ENCODE measurements at places on chromosomes 1 and 21.

- DNase-seq = no peak
These were observed 16.3 kb downstream of the AGPAT3 start for GRCh38 chr21:43881283-43881682.

- DNase-seq = no peak
These were observed 8.7 kb upstream of the ZNF691 start for GRCh38 chr1:42837709-42838108.

- DNase-seq = no peak
These were observed 709.8 kb downstream of the LTN1 start for GRCh38 chr21:28282833-28283232.

- no peak for DNase-seq
These were observed 417.3 kb downstream of the USH2A start for GRCh38 chr1:216005916-216006315.

DNA sequence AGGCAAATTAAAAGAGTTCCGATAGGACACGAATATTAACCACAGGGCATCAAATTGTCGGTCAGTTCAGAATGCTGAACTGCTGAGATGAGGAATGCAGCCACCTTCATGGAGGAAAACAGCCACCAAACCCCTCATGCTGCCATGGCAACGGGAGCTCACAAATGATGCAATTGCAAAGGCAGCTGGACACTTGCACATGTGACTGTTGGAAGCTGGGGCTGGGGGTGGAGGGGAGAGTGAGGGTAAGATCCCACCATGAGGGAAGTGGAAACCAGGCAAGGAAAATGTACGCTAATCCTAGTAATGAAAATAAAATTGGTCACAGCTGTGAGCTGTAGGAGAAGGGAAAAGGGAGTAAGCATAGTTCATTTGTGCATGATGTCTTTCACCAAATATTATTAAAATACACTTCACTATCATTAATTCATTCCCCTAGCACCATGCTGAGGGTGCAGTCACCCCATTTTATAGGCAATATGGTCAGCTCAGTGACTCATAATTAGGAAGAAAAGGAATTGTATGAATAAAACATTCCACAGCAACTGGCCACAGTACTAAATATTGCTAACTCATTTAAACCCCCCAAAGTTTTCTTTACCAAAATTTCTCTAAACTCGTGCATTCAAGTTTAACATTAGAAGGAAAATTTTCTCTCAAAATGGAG is 15.3 kb downstream of the BECN2 start:
- DNase-seq = no peak

DNA sequence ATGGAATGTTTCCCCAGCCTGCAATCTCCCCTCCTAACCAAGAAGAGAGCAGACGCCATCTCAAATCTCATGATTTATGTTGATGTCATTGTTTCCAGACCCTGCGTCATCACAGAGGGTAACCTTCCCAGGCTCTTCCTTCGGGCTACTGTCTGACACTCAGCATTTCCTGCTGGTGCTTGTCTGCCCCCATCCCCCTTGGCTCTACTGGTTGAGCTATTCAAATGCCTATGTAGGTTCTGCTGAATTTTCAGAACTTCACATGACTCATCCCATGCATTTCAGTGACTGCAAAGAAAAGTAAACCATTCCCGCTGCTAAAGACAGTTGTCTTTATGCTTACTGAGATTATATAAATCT is 24.8 kb upstream of the ITPKB start:
- DNase-seq = peak; percentile 18

DNA sequence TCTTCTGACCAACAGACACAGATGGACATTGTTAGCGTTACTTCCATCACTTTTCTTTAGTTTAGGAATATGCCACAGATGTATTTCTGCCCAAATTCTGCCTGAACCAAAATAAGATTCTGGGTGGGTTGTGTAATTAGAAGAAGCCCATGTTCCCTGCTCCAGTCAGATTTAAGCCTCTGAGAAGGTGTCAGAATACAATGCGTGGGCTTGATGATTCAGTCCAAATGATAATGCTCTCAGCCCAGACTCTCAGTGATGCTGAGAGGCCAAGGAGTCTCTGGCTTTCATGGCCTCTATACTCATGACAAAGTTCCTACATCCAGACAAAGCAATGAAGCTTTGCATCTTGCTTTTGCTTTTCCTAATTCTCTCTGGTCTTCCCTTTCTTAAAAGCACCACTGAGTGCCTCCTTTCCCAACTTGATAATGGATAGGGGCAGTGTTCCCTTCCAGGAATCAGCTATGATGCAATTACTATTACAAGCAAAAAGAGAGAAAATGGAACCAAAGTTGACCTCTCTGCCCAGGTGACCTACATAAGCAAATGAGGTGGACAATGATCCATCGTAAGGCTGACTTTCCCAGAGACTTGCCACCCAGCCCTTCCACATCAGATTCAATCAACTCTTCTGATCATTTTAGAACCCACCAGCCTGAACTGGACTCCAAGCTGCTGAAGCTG is 8.8 kb downstream of the SEC16B start:
- DNase-seq = no peak

DNA sequence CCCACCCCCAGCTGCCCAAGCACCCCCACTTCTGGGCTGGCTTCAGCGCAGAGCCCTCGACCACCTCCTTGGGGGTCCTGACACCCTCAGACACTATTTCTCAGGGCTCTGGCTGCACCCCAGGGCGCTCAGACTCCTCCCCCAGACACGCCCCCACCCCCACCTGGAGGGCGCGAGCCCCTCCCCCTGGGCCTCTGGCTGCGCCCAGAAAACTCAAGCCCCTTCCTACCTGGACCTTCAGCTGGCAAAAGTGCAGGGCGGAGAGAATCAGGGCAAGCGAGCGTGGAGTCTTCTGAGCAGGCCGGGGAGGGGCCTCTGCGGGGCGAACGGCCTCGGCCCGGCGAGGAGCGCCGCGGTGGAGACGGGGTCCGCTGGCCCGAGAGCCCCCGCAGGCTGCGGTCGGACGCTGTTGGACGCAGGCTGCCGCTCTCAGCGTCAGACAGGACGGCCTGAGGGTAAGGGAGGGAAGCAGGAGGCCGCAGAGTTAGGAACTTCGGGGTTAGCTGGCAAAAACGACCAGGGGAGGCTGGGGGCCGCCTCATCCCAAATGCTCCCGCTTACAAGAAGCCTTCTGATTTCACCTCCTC is 17.4 kb upstream of the NBPF1 start:
- DNase-seq = no peak

DNA sequence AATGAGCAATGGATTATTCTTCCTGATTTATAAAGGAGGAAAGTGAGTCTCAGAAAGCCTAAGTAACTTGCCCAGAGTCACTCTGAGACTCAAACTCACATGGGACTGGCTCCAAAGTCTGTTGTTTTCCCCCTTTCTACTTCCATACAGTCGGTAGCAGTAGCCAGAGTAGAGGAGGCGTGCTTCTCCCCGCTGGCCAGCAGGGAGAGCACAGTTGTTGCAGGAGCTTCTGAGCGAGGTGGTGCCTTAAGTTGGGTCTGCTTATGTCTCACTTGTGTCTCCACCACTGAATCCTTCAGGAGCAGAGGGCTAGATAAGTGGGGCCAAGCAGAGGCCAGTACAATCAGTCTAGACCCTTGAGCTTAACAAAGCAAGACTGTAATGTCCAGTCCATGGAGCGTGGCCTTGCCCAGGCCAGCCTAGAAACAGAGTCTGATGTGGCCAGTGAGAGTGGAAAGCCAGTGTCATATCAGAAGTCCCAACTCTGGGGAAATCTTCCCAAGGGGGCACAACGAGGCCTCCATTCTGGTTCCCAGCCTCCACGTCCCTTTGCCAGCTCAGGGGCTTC is 181.9 kb downstream of the ZSCAN20 start:
- peak; percentile 21 for DNase-seq

DNA sequence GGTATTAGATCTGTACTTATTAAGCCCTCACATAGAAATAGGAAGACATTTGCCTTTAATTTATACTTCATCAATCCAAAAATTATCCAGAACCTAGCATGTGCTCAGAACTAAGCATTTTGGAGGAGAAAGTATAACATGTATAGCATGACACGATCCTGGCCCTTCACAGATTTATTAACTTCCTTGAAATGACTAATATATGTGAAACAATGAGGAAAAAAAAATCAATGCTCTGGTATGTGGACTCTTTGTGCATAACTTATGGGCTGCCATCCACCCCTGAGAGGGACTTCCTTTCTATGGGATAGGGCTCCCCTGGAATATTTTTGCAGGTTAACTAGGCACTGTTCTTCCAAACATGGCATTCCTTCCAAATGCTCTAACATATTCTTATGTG is 36.6 kb downstream of the CCDC185 start:
- no peak for DNase-seq

DNA sequence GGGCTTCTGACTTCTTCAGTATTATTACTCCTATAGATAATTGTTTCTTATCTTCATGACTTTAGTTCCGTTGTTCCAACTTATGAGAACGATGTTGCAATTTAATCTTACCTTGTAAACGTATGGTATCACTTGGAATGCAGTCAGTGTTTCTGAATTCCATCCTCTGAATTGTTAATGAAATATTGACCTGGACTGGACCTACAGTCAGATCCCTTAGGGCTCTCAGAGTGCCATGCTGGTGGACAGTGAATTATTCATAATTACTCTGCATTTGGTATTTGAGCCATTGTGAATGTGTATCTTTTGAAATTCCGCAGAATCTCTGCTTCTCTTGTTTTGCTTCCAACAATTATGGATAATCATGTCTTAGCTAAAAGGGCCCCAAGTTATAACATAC is 72.3 kb downstream of the PRDM2 start:
- DNase-seq = no peak

DNA sequence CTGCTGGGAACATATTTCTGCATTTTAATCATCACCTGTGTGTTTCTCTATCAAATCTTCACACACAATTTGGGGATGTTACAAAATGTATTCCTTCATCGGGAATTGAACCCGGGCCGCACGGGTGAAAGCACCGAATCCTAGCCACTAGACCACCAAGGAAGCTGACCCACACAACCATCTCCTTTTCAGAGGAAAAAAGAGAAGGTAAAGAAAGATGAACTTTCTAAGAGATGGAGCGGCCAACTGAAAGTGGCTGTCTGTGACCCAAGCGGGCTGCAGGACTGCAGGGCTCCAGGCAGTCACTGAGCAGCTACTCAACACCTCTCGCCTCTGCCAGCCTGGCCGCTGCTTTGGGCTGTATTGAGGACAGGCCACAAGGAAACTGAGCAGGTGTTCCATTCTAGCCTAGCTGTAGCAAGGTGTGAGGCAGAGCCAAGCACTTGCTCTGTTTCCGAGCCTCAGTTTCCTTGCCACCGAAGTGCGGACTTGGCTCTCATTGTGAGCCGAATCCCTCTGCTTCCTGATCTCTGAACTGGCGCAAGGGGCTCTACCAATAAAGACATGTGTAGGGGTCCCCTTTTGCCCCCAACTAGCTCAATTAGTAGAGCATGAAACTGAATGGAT is 156.9 kb upstream of the NBPF11 start:
- DNase-seq = no peak

- no peak for DNase-seq
These were observed 472.1 kb downstream of the PTPRU start for GRCh38 chr1:29708381-29708780.

DNA sequence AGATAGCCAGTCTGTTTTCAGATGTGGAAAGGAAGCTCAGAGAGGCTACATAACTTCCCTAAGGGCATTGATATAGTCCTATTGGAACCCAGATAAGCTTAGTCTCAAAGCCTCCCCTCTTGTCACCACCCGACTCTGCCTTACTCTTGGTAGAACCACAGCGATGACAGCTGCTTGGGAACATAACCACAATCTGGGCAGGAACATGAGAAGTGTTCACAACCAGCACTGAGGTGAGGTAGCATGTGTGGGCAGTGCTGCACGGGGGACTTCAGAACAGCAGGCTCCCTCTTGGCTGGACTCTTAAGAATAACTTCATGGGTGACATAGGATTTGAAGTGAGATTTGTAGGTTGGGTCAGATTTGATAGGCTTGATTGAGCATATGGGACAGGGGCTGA is 9.3 kb upstream of the S100A10 start:
- DNase-seq = no peak

DNA sequence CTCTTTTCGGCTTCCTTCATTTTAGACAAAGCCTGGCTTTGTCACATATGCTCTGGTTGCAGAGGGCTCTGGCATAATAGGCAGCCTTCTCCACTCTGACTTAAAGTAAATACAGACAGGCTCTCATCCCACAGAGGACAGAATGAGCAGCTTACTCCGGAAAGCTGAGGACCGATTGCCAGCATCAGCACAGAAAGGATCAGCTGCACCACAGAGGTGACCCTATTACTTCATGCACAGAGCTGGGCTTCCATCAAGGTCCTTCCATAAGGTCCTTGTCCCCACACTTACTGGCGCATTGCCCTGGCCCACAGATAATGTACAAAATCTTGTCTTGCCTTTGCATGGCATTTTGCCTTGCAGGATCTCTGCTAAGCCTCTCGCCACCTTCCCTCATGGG is 67.6 kb downstream of the SEC16B start:
- no peak for DNase-seq

- DNase-seq = peak; percentile 11
These were observed 12.9 kb downstream of the DESI2 start for GRCh38 chr1:244665771-244666217.

- no peak for DNase-seq
These were observed 23.5 kb upstream of the C1QA start for GRCh38 chr1:22612671-22613571.

GRCh38 chr1:38029081-38029681 is 16.6 kb downstream of the UTP11 start:
- no peak for DNase-seq

DNA sequence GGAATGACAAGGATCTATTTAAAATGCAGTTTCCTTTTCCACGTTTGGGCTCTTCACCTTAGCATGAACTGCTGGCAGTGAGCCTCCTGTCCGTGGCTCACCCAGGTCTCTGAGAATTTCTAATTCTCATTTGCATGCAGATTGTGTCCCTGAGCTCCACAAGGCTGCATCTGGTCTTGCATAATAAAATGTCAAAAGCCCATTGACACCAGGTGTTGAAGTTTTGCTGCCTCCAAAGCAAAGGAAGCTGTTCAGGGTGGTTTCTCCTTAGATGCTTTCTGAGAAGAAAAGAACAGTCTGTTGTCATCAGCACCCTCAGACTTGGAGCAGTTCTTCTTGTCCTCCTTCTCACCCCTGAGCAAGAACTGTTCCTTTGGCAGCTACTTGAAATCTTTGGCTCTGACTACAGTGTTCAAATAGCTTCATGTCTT is 433.1 kb upstream of the KAZN start:
- no peak for DNase-seq

- DNase-seq = no peak
These were observed 1.1 kb downstream of the KCNJ9 start for GRCh38 chr1:160082487-160082886.

- DNase-seq = peak; percentile 84
These were observed 10.4 kb upstream of the TMEM9 start for GRCh38 chr1:201164645-201165044.

- DNase-seq = peak; percentile 50
These were observed 55.0 kb downstream of the WNT9A start for GRCh38 chr1:227892489-227893299.
